ENCODE measurements at places on chromosomes 4 and X.

DNA sequence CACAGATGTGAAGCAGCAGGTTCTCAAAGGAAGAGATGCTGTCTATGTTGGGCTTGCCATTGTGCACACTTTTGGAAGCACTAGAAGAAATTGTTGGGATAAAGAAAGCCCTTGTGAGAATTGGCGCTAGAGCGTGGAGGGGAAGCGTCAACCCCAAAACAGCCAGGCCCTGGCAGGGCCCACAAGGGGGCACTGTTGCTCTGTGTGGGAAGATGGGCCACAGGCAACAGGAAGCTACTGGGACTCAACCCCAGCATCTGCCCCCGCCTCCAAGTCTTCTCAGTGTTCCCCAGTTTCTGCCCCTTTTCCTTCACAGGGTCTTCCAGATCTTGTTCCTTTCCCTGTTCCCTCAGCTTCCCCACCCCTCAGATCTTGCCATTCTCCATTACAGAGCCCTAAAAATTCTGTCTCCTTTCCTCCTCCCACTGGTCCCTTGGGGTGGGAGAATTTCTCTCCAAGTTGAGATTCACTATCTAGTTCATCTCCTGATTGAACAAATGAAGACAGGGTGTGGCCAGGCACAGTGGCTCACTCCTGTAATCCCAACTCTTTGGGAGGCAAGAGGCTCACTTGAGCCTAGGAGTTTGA, 85.5 kb downstream of the STARD8 start:
- DNase-seq, result no peak

GRCh38 chrX:1754077-1754476, 139.2 kb downstream of the ASMT start:
- no peak for DNase-seq

- DNase-seq, result no peak
These were observed 262.2 kb downstream of the RPA4 start for GRCh38 chrX:97145934-97146333.

DNA sequence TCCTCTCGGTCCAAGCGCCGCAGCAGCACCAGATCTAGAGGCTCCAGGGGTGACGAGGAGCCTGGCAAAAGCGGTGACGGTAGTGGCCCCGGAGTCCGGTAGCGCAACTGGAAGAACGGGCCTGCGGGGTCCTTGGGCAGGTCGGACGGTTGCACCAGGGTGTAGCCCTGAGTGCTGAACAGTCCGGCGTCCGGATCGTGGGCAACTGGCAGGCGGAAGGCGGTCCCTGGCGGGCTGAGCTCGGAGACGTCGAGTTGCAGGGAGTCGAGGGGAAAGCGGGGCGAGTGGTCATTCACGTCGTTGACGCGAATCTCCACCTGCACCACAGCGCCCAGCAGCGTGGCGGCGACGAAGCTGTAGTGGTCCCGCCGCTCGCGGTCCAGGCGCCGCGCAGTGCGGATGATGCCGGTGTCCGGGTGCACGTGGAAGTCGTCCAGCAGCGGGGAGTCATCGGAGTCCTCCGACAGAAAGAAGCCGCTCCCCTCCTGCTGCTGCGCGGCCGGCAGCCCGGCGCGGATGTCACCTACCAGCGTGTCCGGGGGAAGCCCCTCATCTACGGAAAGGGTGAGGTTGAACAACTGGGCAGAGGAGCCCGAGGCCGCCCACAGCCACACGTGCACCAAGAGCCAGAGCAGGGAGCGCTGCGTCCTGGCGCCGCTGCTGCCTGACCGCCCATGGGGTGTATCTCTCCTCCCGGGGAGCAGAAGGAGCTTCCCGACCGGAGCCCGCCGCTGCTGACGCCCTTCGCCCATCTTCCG, 837 bp downstream of the DCHS2 start:
- DNase-seq, result peak; percentile 11

All from activated gamma-delta T cell (primary cell).